ENCODE measurements at places on chromosomes 5 and 9. TPM values are rescaled to one million over a fixed set of nuclear protein-coding genes. Genes with fewer than 3 reads are reported as not detected.

DNA sequence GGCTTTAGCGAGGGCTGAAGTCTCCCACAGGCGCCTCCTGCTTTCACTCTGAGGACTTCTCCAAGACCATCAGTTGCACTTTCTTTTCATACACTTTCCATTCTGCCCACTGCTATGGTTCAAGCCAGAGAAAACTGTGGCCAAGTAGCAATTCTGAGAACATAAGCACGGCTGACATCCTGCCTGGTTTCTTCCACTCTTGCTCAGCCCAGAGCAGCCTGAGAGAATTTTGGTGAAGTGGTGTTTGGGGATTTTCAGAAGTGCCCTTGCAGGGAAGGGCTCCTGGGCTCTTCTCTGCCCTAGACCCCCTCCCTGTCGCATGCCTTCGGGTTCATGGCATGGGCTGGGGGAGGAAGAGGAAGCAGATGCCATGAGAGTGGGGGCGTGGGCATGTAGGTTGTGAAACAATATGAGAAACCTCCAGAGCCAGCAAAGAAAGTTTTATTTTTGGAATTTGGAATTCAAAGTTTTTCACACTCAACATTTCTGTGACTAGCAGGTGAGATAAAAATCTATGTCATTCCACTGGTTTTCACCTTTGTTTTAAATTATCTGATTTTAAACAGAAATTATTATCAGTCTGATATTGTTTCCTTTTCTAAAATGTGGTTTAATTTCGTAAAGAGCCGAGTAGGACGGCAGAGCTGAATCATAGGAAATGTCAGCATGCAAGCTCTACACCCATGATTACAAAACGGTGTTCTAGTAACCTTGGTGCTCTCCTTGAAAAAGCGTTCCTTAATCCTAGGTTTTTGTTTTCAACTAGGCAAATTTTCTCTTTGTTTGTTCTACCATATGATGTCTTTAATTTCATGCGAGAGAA is 27.8 kb upstream of the TNFSF8 start:
- no peaks in the 10 kb centered on the region for H3K36me3 ChIP-seq
- peaks cover 3% of the 10 kb centered on the region for H3K4me1 ChIP-seq
- DNase-seq = no peak
- H3K27me3 ChIP-seq = no peaks in the 10 kb centered on the region

GRCh38 chr5:32777733-32778132 is 66.6 kb downstream of the NPR3 start:
- no peak overlapping the region for H3K27ac ChIP-seq
- H3K27me3 ChIP-seq = no peaks in the 10 kb centered on the region
- DNase-seq = no peak

BASP1 gene
- total RNA-seq = 63.0 TPM

PRLR gene
- 1.1 TPM for total RNA-seq

OR1J1 gene
- total RNA-seq = not detected

DNA sequence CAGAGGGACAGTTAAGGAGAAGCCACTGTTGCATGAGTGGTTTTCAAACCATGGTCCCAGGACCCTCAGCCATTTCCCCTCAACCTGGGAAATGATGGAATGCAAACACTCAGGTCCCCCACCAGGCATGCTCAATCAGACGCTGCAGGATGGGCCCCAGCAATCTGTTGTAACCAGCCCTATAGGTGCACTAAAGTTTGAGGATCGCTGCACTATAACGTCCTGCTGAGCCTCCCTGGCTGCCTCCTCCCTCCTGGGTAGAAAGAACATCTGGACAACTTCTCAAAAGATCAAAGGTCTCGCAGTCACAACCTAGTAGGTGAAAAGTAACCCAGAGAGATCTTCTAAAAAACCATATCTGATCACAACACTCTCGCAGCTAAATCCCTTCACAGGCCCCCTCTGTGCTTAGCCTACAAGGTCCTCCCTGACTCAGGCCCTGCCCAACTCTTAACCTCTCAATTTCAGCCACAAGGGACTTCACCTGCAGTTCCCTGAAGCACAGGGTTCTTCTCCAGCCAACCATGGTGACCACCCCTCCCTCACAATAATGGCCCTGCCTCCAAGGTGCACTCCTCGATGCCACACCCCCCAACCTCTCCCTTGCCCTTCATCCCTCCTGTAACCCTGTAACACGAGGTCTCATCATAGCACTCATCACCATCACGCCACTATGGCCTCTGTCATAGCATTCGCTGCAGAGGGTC is 3.5 kb downstream of the SHB start:
- no peaks in the 10 kb centered on the region for H3K27me3 ChIP-seq
- H3K36me3 ChIP-seq = peaks cover 37% of the 10 kb centered on the region
- peak overlapping the region; percentile 85 for H3K4me3 ChIP-seq
- peaks cover 26% of the 10 kb centered on the region for H3K4me1 ChIP-seq

- H3K4me3 ChIP-seq = no peak overlapping the region
- peaks cover 8% of the 10 kb centered on the region for H3K36me3 ChIP-seq
- no peak for DNase-seq
- H3K4me1 ChIP-seq = no peaks in the 10 kb centered on the region
These were observed 210.2 kb downstream of the TSSK1B start for GRCh38 chr5:113224605-113225065.
